Fibroblast of the aortic adventitia (primary cell): ENCODE measurements at places on chromosomes 13 and 19. TPM values are rescaled to one million over a fixed set of nuclear protein-coding genes. Genes with fewer than 3 reads are reported as not detected.

LMO7 gene
- total RNA-seq: 70.1 and 221 TPM in 2 replicates

KCNN1 gene
- total RNA-seq: 0.25 TPM in 1 of 2 replicates, not detected in the other

ZNF730 gene
- 0.16 and 2.3 TPM in 2 replicates for total RNA-seq

PRTN3 gene
- total RNA-seq: not detected in 2 replicates

RPS15 gene
- 567 and 712 TPM in 2 replicates for total RNA-seq

PCDH8 gene
- total RNA-seq: not detected in 2 replicates

IGFLR1 gene
- total RNA-seq: 1.3 and 1.9 TPM in 2 replicates

PTH2 gene
- not detected in 2 replicates for total RNA-seq

MUC16 gene
- not detected in 2 replicates for total RNA-seq
